ENCODE measurements at places on chromosomes 3 and 15. TPM values are rescaled to one million over a fixed set of nuclear protein-coding genes. Genes with fewer than 3 reads are reported as not detected.

DNA sequence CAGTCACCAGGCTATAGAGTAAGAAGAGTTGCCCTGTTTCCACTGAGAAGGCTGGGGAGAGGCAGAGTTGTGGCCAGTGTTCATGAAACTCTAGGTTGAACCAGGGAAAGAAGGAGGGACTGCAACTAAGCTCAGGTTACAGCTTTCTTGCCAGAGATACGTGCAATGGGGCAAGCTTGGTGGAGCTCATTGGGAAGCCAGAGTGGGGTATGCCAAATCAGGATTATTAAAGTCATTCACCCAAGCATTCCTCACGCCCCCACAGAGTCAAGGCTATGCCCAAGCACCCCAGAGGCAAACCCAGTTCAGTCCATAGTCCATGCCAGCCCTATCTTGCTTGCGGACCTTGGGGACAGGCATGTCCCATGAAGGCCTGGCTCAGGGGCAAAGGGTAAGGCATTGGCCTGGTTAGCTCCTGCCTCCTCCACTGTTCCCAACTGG lies 17.6 kb downstream of the SLC6A20 start:
- DNase-seq: no peak

DNA sequence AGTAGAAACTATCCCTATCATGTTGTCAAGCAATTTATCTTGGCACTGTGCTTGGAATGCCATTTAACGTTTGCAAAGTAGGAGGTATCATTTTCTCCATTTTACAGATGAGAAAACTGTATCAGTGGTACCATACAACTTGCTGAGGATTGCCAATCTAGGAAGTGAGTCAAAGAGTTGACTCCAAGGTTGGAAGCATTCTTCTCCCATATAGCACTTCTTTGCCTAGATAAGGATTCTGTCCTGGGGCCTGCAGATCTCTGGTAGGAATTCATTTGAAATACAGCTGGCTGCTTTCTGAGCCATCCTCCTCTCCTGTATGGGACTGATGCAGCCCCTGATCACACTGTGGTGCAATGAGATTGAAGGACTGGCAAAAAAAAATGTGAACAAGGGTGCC lies 170.2 kb downstream of the ALDH1A2 start:
- DNase-seq: no peak

SCAANT1 gene
- total RNA-seq: not detected

DNA sequence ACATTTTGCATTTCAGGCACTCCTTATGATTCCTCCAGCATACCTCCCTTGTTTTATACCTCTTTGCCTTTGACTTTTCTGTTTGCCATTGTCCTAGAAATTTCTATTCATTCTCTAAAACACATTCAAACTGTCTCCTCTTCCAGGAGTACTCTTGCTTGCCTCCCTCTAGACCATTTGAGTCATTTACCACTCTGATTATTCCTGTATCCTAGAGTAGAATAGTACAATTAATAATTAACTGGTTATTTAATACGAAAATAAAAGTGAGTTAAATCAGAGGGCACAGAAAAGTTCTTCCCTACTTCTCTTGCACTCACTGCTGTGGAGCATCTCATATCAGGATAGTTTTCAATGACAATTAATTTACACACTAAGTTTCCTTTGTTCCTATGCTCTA lies 290.2 kb upstream of the RORA start:
- no peak for DNase-seq

GRCh38 chr3:143644370-143645089 lies 203.7 kb downstream of the SLC9A9 start:
- DNase-seq: no peak

GRCh38 chr3:82085356-82085755 lies 323.9 kb upstream of the GBE1 start:
- DNase-seq: no peak

- DNase-seq: no peak
These were observed 38.7 kb downstream of the GOLGA6A start for GRCh38 chr15:74043425-74044266.
